IPS DF 19.7 (cell line): ENCODE measurements at places on chromosomes 1 and 21.

- no peak for DNase-seq
Observed at GRCh38 chr1:109883248-109883955, 27.2 kb upstream of the CSF1 start.

DNA sequence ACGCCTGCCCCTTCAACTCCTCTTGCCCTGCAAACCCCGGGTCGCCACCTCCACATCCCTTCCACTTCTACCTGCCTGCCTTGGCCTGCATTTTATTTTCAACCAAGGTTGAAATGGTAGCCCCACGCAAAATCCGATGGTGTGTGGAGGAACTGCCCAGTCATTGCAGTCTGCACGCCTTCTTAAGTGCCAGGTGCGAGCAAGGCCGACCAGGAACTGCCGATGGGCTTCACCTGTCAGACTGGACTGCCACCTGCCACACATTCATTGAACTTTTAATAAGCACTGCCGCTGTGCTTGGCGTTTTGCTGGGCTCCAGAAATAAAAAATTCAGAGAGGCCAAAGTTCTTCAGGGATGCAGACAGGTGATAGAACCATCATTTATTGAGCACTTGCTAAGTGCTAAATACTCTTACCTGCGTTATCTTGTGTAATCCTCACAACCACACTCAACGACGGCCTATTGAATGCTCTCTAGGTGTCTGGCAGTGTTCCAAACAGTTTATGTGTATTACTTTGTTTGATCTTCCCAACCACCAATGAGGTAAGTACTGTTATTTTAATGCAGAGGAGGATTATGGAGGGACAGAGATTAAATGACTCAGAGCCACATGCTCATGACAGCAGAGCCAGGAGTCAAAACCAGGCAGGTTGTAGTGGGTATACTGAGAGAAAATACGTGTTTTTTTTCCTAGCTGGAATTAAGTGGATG, 36.2 kb downstream of the CACHD1 start:
- DNase-seq, result no peak

DNA sequence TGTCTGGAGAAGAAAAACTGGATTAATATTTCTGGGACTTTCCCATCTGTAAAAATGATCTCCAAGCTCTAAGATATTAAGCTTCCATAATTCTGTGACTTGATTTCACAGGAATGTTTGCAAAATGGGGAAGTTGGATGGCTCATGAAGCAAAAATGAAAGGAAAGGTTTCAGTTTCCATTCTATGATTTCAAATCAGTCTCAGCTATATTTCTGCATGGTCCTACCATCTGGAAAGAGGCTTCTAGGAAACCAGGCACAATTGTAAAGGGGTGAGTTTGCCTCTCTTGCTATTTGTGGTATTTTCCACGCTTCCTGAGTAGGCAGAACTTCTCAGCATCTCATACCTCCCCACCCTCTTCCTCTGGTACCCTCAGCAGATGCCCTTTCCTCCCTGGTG, 22.4 kb upstream of the ACTN2 start:
- no peak for DNase-seq

DNA sequence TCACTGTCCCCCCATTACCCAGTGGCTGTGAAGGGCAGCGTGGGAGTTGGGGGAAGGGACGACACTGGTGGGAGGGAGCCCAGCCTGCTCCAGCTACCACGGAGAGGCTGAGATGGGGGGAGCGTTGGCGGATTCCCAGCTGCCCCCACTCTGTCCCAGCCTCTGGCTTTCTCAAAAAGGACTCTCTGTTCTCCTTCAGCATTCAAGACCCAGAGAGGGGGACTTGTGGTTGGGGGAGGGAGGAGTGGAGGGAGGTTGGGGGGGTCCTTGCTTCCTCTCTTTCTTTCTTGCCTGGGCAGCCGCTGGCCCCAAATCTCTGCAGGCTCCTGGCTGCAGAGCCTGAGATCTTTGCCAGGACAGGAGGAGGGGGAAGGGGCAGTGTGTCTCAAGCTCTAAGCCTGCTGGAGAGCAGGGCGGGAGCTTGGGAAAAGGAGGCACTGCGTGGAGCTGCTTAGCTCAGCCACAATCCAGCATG, 2.2 kb downstream of the ATP1A2 start:
- DNase-seq, result no peak

- DNase-seq, result no peak
Observed at GRCh38 chr1:226995365-226996332, 55.6 kb downstream of the COQ8A start.

GRCh38 chr1:37146071-37146470, 111.8 kb upstream of the GRIK3 start:
- no peak for DNase-seq

DNA sequence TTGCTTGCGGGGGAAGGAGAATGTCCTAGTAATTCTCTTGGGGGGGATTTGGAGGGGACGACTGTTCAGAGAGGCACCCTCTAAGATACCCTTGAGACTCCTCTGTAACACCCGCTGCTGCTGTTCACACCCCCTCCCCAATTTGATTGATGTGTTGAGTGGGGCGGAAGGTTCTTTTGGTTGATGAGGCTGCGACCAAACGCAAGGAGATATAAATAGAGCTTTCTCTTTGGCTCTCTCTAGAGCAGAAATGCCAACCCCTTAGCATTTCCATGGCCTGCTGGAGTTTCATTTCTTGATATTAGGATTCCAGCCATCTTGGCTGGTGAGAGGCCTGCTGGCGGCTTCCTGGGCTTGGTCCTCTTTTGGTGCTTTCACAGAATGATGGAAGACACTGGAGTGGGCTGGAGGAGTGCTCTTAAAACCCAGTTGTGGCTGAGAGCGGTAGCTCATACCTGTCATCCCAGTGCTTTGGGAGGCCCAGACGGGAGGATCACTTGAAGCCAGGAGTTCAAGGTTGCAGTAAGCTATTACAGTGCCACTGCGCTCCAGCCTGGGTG, 2.0 kb downstream of the PIK3CD start:
- no peak for DNase-seq

DNA sequence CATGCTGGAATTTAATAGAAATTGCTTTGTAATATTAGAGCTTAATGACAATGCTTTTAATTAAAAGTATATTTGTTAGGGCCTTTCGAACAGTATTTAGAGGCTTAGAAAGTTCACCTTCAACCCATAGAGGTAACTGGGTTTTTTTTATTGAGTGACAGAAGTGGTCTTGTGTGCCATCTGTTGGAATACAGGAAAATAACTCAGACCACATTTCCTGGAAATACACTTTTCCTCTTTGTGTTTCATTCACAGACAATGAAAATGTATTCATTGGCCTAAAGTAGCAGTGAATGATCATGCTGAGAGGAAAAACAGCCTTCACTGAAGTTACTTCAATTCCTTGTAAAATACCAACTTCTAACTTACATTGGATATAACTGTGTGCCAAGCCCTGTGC, 83.6 kb upstream of the L1TD1 start:
- DNase-seq, result no peak

- no peak for DNase-seq
Observed at GRCh38 chr1:158026651-158027050, 33.2 kb downstream of the KIRREL1 start.

DNA sequence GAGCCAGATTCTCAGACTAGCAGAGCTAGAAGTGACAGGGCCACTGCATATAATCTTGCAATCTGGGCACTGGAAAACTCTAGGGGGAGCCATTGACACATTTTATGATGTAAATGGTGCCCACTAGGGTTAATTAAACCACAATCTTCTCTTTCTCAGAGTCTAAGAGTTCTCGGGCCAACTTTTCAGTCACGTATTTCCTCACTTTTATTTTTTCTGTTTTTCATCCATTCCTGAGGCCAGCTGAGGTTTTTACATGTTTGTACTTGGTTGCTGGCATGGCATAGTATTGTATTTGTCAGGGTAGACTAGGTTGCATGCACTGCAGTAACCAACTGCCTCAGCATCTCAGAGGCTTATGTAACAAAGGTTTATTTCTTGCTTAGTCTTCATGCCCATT, 138.2 kb downstream of the ZNF326 start:
- DNase-seq, result no peak

DNA sequence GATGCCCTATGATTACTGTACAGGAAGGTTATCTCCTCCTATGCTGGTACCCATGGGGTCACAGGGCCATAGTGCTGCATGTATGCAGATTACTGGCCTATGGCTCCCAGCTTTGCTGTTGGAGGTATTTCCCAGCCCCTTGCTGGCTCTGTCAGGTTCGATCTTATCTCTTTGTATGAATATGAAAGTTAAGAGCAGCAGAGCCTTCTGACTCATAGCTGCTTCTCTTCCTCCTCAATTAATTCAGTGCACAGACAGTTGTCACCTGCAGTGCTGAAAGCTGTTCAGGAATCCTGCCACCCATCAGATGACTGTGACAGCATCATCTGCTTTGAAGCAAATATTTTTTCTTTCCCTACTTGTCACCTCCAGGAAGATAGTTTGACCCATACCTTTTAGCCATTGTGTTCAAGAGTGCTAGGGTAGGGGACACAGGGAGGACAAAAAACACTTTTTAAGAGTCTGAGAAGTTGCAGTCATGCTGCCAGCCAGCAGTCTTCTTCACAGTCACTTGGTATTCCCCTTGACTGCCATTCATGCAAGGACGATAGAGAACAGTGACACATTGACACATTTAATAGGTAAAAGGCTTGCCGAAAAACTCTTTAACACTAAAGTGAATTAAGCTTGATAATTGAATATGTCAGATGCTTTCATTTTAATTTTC, 73.1 kb downstream of the KIF1B start:
- no peak for DNase-seq

- DNase-seq, result no peak
Observed at GRCh38 chr1:248372394-248372793, 3.2 kb upstream of the OR2T6 start.

GRCh38 chr1:116001739-116002487, 25.6 kb downstream of the SLC22A15 start:
- DNase-seq, result no peak

DNA sequence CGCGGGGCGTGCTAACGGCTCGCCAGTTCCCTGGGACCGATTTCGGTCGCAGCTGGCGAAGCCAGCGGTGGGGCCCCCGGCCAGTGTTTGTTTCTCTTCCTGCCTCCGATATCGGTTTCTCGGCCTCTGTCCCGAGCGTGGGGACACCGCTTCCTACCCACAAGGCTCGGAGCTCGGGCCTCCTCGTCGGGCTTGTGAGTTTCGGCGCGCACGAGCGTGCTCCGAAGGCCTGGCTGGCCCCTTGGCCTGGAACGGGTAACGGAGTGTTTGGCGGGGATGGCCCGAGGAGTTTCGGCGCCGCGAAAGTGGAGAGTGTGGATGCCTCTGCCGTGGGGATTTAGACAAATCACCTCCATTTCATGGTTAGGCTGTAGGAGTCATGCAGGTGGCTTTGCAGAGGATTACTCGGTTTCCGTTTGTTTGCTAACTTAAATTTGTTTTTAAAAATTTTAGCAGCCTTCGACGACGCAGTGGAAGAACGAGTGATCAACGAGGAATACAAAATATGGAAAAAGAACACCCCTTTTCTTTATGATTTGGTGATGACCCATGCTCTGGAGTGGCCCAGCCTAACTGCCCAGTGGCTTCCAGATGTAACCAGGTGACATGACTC, 559 bp downstream of the RBBP4 start:
- no peak for DNase-seq

DNA sequence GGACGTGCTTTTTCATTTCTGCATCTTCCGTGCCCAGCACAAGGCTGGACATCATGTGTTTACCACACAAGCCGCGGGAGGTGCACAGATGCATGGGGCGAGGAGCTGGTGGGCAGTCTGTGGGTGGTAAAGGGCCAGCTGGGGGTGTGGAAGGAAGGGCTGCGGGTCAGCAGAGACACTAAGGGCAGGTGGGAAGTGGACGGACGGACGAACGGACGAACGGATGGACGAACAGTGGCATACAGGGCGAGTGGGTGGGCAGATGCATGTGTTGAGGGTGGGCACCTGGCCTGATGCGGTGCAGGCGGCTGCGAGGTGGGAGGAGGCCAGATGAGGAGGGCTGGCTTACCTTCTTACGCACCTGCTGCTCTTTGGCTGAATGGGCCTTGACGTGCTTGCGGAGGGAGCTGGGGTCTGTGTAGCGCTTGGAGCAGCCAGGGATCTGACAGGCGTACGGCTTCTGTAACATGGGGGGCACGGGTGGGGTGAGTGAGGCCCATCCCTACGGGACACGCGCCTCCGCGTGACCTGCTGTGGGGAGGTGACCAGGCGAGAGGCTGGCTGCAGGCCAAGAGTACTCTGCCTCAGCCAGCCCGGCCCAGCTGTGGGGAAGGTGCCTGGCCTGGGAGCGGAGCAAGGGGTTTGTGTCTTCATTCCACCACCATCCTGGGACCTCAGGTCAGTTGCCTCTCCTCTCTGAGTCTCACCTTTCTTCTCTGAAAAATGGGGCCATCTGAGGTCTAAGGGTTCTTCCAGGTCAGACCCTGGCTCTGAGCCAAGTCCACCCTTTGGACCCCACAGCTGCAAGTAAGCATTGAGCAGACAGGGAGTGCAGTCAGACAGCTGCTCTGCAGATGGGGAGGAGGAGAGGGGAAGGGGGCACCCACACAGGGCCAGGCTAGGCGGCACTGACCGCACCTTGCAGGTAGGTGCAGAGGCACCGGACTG, 65.5 kb downstream of the DMRTB1 start:
- no peak for DNase-seq

DNA sequence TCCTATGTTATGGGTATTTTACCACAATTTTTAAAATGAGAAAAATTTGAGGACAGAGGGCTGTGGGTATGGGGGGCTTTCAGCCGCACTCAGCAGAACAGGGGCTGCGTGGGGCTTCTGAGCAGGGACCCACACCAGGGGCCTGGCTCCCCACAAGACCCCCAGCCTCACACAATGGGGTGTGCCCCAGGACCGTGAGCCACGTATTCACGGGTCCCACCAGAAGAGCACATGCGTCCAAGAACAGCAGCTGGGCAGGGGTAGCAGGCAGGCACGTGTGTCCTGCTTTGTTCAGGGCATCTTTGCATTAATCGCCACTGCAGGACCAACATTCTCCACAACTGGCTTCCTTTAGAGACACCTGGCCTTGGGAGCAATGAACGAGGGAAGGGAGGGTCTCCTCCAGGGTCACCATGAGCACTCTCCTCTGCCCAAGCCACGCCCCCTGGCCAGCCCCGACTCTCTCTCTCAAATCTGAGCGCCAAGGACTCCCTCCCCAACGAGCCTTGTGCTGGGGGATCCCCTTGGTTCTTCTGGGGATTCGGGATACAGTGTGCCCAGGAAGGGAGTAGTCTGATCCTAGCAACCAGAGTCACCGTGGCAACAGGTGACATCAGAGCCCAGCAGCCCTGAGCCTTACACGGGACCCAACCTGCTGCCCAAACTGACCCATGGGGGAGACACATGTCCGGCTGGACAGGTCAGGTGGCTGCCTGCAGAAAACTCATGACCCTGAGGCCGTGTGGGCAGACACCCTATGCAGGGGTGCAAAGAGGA, 7.4 kb upstream of the ARF1 start:
- no peak for DNase-seq

- no peak for DNase-seq
Observed at GRCh38 chr1:171738911-171739310, 3.0 kb downstream of the VAMP4 start.

DNA sequence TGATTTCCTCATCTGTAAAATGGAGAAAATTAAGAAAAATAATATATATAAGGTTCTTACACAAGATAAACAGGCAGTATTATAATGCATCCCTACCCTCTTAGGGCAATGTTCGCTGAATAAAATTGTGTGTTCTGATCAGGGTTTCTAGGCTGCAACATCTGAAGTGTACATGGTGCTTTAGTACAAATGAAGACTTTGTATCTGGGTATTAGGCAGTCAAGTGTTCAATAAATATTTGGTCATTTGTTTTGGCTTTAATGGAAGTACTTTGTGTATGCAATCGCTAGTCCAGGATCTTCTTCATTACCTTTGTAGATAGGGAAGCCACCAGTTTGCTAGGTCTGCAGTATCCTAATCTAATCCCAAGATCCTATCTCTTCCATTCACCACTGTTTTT, 28.1 kb downstream of the DNASE2B start:
- no peak for DNase-seq

GRCh38 chr1:10451287-10451686, 1.5 kb downstream of the CORT start:
- DNase-seq, result no peak

- no peak for DNase-seq
Observed at GRCh38 chr1:179082999-179083335, 1.1 kb downstream of the TOR3A start.
